ENCODE measurements at places on chromosomes 3 and 15. TPM values are rescaled to one million over a fixed set of nuclear protein-coding genes. Genes with fewer than 3 reads are reported as not detected.

DNA sequence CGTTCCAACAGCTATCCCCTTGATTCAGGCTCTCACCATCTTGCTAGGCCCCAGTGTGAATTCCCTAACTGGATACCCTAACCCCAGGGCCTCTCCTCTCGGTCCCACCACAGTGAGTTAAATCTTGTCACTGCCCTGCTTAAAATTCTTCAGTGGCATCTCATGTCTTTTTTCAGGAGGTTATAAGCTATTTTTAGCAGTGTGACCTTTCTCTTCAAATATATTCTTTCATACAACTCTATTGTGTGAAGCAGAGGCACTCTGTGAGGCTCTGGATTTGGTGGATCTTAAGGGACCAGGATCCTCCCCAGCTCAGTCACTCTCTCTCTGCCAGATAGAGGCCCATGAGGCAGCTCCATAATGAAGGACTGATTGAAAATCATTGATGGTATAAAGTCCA lies 760.4 kb downstream of the NTRK3 start:
- DNase-seq: no peak
- no peaks in the 10 kb centered on the region for H3K27me3 ChIP-seq
- H3K27ac ChIP-seq: no peak overlapping the region
- no peaks in the 10 kb centered on the region for H3K36me3 ChIP-seq
- H3K4me1 ChIP-seq: peaks cover 11% of the 10 kb centered on the region

DNA sequence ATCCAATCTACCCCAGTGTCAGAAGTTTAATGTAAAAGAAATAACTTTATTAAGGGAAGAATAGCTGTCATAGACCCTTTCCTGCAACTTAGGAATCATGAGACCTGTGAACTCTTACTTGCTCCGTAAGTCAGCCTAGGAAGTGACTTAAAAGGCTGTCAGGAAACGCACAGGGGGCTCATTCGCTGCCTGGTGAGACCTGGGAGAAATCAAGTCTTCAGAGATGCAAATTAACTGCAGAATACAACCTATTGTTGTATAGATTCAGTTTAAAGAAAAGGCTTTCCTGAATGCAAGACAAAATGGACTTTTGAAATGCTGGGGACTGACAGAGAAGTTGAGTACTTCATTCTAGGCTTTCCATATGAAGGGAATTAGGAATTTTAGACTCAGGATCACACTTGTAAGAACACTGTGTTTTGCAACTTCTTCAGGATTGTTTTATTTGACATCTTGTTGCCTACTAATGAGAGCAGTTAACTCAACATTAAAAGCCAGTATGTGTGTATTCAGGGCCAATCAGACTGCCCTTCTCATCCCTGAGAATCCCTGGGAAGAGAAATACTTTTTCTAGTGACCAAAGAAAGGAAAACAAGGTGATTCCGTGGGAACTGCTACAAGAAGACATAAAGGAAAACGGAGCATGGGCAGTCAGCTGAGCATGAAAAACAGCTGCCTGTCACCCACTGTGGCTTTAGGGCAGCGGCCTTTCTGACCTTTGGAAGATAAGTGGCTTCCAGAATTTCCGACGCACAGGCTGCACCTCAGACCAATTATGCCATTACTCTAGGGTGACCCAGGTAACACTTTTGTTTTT lies 18.5 kb upstream of the DPPA4 start:
- H3K4me3 ChIP-seq: peak overlapping the region; percentile 68
- DNase-seq: peak; percentile 71
- H3K27ac ChIP-seq: peak overlapping the region; percentile 99
- no peaks in the 10 kb centered on the region for H3K27me3 ChIP-seq
- peaks cover 67% of the 10 kb centered on the region for H3K4me1 ChIP-seq

DNA sequence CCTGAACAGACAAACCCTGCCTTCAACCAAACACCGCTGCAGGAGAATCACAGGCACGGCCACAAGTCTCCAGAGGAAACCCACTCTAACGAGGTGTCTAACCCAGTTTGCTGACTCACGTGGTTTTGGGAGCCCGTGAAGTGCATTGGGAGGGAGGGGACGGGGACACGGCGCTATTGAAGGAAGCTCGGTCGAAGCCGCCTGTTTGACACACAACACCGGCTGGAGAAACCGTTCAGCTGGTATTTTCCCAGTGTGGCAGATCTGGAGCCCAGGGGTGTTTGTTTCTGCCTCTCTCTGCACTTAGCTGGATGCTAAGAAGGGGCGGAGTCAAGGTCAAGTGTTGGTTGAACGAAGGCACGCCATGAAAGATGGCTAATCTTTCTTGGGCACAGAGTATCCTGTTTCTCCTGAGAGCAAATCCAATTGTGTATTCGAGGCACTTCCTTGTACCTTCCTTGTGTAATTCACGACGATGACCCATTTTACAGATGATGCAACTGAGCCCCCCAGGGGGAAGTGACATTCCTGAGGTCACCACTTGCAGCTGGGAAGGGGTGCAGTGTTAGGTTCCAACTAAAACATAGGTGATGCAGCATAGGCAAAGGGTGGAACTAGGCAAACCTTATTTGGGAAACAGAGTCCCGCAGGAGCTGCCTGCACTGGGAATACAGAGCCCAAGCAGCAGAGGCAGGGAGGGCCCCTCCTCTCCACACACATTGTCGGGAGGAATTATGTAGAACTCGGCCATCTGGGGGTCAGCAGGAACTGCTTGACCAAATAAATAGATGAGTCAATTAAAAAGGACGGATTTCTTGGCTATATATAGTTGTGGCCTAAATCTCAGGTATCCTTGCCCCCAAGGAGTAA lies 22.5 kb downstream of the SLC6A6 start:
- peak overlapping the region; percentile 91 for H3K27ac ChIP-seq
- DNase-seq: no peak
- H3K4me1 ChIP-seq: peaks cover 74% of the 10 kb centered on the region

DNA sequence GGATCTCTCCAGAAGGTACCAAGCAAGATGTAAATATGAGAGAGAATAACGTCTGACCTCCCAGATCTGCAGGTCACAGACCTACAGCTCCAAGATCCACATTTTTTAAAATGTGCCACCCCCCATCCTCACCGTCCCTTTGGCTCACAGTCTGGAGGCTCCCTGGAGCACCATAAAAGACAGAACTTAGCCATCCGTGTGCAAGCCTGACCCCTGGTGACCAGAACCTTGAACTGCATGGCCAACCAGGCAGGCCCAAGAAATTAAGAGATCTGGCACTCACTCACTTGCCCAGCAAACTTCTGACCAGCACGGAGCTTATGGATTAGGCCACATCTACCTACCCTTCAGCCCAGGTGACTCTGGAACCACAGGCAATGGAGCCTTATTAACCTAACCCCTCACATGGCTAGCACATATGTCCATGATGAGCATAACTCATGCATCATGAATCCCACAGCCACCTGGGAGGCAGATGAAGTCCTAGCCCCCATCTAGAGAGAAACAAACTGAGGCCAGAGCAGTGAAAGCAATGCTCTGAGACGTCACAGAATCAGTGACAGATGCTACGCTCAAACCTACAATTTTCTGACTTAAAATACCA lies 275.3 kb downstream of the UACA start:
- H3K36me3 ChIP-seq: no peaks in the 10 kb centered on the region
- no peaks in the 10 kb centered on the region for H3K4me1 ChIP-seq
- no peaks in the 10 kb centered on the region for H3K27me3 ChIP-seq
- peak; percentile 80 for DNase-seq

GATM gene
- 10.1 TPM for total RNA-seq
